ENCODE measurements at places on chromosomes 6 and 20. TPM values are rescaled to one million over a fixed set of nuclear protein-coding genes. Genes with fewer than 3 reads are reported as not detected.

- no peak for DNase-seq
These were observed 206.5 kb upstream of the ZNF184 start for GRCh38 chr6:27679308-27679963.

DNA sequence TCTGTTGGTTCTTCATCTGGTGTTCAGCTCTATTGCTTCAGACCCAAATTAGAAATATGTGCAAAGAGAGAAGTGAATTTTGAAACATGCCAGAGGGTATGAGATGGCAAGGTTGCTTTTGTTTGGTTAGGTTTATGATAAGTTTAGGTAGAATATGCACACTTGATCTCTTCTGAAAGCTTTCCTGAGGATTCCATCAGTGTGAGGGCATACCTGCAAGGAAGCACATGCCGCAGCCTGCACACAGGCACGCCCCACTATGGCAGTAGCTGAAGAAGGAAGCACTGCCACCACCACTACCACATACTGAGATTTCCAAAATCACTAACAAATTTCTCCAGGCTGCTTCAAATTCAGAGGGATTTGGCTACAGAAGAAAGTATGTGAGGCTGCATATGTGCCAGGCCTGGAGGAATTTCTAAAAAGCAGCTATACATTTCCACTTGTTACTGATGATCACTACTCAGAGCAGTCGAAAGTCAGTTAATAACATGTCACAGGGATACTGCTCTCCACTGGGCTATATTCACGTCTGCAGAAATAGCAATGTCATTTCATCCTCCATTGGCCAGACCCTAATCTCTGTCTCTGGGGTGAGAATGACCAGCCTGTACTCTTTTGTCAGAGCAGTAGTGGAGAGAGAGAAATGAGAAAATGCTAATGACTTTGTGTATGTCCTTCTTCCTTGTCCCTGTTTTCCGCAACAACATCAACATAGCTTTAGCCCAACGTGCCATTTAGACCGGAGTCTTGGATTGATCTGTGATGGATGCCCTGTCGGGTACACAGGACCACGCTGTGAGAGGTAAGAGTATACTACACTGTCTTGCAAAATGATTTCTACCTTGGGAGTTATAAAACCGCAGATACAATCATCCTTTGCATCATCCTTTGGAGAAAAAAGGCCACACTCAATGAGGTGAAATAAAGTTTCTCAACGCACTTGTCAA lies 396.7 kb downstream of the LAMA2 start:
- no peak for DNase-seq

- DNase-seq: no peak
These were observed 226.2 kb downstream of the SYNDIG1 start for GRCh38 chr20:24695529-24696225.

LTA gene
- not detected for total RNA-seq

CD93 gene
- total RNA-seq: 36.2 TPM
